Breast epithelium (tissue), 4 donors: ENCODE measurements at places on chromosomes 3 and 15. TPM values are rescaled to one million over a fixed set of nuclear protein-coding genes. Genes with fewer than 3 reads are reported as not detected.

Gene KLHL25
- total RNA-seq: 15.1 TPM

Gene BHLHE40
- 135 TPM for total RNA-seq

Gene CCRL2
- total RNA-seq: 9.2 TPM

Gene LSAMP
- 3.8 TPM for total RNA-seq

Gene GOLGA6B
- not detected for total RNA-seq

Gene TMC3
- total RNA-seq: 1.6 TPM

Gene FBXL22
- 0.64 TPM for total RNA-seq

Gene LTK
- total RNA-seq: 0.29 TPM

Gene NFKBIZ
- 694 TPM for total RNA-seq

Gene GOLGA6A
- not detected for total RNA-seq

Gene GP5
- 0.16 TPM for total RNA-seq

Gene CHRNA7
- total RNA-seq: 4.8 TPM

Gene CCDC33
- not detected for total RNA-seq

Gene CALML4
- 6.0 TPM for total RNA-seq

Gene CCDC14
- 43.2 TPM for total RNA-seq

Gene DPPA4
- total RNA-seq: not detected

Gene STAG1
- total RNA-seq: 54.4 TPM

Gene TPRG1
- 29.2 TPM for total RNA-seq

Gene TMCO5A
- total RNA-seq: not detected

Gene MAP3K13
- total RNA-seq: 23.9 TPM

Gene CLDN18
- total RNA-seq: not detected

Gene SOX14
- total RNA-seq: not detected
